ENCODE measurements at places on chromosomes 16 and 17. TPM values are rescaled to one million over a fixed set of nuclear protein-coding genes. Genes with fewer than 3 reads are reported as not detected.

- DNase-seq, result no peak
These were observed 56.6 kb downstream of the RGS9 start for GRCh38 chr17:65193716-65194293.

The PER1 gene
- 123 TPM for total RNA-seq

DNA sequence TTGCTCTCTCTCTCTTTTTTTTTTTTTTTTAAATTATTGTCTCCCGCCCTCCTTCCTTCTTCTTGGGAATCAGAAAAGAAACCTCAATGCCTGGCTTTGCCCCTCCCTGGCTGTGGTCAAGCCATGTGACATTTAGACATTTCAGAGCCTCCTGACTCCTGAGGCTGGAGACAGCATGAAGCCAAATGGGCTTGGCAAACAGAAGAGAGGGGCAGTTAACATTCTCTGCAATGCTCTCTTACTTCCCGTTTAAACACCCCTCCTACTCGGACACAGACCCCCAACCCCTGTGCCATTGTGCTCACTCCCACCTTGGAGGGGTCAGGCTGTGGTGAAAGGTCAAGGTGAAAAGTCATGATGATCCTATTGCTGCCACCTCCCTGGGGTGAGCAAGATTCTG is 14.7 kb upstream of the MEOX1 start:
- no peak for DNase-seq

DNA sequence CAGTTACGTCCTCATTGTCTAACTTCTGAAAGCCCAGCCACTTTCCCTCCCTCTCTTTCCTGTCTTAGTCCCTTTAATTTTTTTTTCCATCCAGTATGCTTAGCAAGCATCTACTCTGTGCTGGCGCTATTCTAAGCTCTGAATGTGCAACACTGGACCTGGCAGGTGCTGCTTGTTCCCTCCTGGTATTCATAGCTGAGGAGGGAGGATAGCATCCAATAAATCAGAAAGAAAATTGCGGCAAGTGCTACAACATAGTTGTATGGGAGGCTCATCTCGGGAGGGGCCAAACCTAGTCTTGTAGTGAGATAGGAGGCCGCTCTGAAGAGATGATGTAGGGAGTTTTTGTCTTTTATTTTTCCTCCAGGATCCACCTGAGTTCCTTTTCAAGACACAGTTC is 457.3 kb upstream of the HSBP1 start:
- no peak for DNase-seq

The MLKL gene
- 12.8 TPM for total RNA-seq

Measured in mucosa of gallbladder (tissue), 1 donor.